ENCODE measurements at places on chromosomes 16 and 17.

GRCh38 chr16:31127182-31127581 lies 8.3 kb downstream of the PRSS8 start:
- no peak for DNase-seq

GRCh38 chr16:29784901-29785500 lies 5.5 kb upstream of the KIF22 start:
- DNase-seq, result no peak

DNA sequence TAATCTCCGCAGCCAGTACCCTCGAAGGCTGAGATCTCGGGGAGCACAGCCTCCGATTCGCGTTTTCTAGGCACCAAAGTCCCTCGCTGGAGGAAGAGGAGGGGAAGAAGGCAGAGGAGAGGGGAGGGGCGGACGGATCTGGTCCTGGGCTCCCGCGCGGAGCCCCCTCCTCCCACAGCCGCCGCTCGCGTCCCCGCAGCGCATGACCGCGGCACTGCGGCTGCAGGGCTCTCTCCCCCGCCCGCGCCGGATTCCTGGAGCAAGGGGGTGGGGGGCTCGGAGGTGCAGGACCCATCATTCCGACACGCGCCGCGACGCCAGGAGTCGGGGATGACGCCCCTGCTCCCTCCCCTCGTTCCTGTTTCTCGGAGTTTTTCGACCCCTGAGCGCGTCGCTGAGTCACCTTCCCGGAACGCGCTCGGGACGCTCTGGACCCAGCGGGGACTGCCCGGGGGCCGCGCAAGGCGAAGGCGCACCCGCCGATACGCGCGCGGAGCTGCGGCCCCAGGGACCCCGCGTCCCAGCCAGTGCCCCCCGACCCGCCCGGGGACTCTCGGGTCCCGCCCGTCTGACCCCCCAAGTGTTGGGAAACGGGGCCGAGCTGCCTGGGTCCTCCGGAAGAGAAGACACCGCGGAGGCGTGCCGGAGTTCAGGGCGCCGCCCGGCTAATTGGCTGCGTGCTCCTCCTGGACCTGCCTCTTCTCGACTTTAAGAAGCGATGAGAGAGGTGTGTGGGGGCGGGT lies 1.4 kb upstream of the SPHK1 start:
- no peak for DNase-seq

- DNase-seq, result no peak
Observed at GRCh38 chr16:81556715-81557284, 112.2 kb downstream of the CMIP start.

GRCh38 chr16:50567651-50568050 lies 19.5 kb downstream of the NKD1 start:
- DNase-seq, result no peak

DNA sequence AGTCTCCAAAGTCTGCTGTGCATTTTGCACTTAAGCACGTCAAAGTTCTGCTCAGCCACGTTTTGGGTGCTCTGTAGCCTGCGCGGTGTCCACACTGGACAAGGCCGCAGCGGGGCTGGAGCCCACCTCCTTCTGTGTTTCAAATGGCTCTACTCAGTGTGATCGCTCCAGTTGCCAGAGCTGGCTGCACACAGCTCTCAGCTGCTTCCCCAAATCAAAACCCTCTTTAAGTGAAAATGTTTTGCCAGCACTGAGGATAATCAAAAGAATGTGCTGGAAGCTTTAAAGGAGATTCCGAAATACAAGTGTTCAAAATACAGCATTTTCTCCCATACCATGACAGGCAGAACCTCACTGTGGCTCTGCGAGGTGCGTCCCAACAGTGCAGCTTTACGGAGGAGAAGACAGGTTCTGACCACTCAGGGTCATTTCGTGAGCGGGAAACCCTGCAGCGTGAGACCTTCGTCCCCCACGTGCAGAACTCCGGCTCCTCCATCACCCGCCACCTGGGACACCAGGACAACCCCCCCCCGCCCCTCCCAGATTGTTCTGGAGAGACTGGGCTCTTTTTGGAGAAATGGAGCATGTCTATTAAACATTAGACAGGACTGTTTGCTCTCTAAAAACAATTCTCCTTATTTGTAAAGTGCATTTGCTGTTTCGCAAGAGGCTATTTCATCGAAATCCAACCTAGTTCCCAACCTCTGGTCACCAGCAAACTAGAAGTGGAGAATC lies 16.6 kb downstream of the TBC1D16 start:
- DNase-seq, result no peak

DNA sequence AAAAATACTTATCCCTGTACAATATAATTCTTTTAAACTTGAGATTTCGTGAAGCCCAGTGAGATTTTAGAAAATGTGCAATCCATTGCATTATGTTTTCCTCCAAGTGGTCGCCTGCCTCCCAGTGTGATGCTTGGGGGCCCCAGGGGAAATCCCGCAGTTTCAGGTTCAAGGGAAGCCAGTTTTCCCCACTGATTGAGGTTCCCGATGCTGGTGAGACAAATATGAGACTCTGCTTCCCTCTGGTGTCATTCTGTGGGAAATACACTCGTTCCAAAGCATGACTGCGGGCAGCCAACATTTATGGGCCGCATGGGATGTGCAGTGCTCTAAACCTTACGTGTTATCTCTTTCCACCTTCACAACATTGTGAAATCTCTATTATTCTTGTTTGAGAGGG lies 200.8 kb downstream of the PRKCB start:
- no peak for DNase-seq

DNA sequence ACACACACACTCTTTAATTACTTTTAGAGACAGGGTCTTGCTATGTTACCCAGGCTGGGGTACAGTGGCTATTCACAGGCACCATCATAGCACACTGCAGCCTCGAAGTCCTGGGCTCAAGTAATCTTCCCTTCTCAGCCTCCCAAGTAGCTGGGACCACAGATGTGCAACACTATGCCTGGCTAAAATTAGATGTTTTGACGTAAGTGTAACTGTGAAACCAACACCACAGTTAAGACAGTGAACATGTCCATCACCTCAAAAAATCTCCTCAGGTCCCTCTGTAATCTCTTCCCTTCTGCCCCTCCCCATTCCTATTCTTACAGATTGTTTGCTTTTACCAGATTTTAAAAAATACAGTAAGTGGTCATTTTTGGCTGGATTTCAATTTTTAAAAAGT lies 66.7 kb downstream of the RPGRIP1L start:
- DNase-seq, result no peak

GRCh38 chr16:54373534-54374520 lies 87.2 kb upstream of the IRX3 start:
- no peak for DNase-seq

- no peak for DNase-seq
Observed at GRCh38 chr17:624341-624860, 90.2 kb downstream of the VPS53 start.

GRCh38 chr16:19809121-19809635 lies 75.5 kb downstream of the GPRC5B start:
- DNase-seq, result no peak

DNA sequence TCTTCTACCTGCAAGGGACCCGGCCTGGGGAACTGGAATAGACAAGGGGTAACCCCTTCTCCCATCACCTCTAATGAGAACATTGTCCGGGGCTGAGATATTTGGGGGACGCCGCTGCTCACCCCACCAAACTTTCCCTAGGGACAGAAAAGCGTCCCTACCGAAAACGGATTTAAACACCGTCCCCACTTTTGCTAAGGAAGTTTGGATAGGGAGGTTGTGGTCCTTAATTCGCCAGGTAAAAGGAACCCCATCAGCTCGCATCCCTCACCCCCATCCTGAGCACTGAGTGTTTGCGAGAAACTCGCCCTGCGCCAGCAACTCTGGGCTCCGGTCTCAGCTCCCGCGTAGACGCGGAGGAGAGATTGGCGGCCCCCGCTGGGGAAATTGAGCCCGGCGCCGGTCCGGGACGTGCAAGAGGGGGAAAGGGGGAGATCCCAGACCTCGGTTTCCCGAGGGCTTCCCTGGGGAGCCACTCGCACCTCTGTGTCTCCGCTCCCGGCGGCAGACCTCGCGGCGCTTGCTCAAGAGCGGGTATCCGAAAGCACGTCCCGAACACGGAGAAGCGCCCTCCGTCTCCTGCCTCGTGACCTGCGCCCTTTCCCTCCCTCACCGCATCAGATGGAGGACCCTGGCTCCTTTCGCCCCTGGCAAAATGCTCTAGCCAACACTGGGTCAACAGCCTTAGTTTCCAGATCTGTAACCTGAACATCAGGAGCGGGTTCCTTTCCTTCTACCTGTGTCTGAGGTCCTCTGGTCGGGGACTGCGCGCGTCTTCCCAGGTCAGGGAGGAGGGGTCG lies 3.1 kb upstream of the SOX9 start:
- DNase-seq, result no peak

- DNase-seq, result no peak
Observed at GRCh38 chr17:43360376-43360738, 38.4 kb upstream of the ARL4D start.

DNA sequence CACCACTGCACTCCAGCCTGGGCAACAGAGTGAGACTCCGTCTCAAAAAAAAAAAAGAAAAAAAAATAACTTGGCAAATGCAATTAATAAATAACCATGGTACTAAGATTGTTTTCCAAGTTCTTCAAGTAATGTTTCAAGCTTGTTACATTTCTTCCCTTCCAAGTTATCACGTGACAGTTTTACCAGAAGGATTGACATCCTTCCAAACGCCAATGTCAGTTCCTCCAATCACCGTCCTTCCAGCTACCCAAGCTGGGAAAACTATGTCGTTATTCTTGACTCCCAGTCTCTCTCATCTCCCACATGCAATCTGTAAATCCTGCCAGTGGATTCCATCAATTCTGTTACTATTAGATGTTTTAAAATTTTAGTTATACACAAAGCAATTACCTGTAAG lies 3.9 kb upstream of the PHAF1 start:
- no peak for DNase-seq

DNA sequence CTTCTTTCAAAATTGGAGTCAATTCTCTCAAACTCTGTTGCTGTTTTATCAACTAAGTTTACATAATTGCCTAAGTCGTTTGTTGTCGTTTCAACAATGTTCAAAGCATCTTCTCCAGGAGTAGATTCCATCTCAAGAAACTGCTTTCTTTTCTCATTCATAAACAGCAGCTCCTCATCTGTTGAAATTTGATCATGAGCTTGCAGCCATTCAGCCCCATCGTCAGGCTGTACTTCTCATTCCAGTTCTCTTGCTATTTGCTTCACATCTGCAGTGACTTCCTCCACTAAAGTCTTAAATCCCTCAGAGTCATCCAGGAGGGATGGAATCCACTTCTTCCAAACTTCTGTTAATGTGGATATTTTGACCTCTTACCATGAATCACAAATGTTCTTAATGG lies 230.6 kb downstream of the IRF8 start:
- no peak for DNase-seq

GRCh38 chr16:12449374-12449773 lies 354.3 kb downstream of the CPPED1 start:
- no peak for DNase-seq

DNA sequence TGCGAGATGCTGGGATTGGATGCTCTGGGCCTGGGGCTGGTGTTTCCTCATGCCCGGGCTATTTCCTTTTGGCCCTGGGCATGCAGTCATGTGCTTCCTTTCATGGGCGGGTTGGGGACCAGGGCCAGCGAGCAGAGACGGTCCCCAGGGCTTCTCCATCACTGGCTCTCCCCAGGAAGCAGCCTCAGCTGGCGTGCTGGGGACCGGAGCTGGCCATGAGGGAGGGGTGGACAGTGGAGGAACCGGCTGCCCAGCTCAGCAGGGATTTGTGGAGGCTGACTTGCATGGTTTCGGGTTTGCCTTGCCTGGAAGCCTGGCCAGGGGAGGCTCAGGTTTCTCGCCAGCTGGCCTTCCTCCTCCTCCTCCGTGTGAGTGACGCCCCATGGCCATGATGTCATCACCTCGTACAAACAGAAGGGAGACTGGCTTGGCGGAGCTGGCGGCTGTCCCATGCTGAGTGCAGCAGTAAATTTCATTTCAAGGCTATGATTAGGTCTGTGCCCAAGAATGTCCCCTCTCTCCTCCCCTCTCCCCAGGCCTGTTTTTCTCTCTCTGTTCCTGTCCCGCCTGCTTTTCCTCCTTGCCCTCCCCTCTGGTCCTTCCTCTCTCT lies 8.9 kb upstream of the TIMP2 start:
- no peak for DNase-seq

DNA sequence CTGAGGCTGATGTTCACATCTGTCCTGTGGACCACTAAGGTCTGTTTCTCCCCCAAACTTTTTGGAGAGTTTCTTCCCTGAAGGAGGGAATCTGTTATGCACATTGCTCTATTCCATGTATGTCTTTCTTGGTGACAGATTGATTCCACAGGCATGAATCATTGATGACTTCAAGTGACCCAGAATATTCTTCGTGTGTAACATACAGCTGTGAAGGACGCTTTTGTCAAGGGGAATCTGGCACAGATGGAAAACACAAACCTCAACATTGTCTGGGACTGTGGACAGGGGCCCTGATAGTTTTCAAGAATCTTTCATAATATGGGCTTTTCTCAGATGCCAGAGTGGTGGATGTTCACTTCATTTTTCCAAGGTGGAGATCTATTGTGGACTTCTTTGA lies 223.1 kb upstream of the MAF start:
- DNase-seq, result no peak

DNA sequence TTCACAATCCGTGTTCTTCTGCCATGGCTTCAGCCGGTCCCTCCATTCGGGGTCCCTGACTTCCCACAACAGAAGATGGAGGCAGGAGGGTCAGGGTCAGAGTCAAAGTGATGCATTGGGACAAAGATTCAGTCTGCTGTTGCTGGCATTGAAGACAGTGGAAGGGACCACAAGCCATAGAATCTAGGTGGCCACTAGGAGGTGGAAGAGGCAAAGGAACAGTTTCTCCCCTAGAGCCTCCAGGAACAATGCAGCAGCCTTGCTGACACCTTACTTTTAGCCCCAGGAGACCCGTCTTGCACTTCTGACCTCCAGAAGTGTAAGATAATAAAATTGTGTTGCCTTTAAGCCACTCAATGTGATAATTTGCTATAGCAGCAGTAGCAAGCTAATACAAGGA lies 55.9 kb downstream of the MFSD11 start:
- no peak for DNase-seq

DNA sequence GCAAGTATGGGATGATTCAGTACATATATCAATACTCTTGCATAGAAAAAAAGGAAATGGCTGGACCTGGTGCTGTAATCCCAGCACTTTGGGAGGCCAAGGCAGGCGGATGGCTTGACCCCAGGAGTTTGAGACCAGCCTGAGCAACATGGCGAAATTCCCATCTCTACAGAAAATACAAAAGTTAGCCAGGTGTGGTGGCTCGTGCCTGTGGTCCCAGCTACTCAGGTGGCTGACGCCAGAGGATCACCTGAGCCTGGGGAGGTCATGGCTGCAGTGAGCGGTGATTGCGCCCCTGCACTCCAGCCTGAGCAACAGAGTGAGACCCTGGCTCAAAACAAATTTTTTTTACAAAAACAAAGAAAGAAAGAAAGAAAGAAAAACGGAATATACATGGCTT lies 7.1 kb upstream of the SGF29 start:
- DNase-seq, result no peak

All from GM12878 (cell line).